Fibroblast of lung (primary cell): ENCODE measurements at places on chromosomes 4 and X. TPM values are rescaled to one million over a fixed set of nuclear protein-coding genes. Genes with fewer than 3 reads are reported as not detected.

Gene CLDN2
- polyA plus RNA-seq = 0.02 TPM in 1 of 2 replicates, not detected in the other

- peak; percentile 30 for DNase-seq
These were observed 1.0 kb upstream of the ARHGAP4 start for GRCh38 chrX:153926858-153927671.

Gene CITED1
- not detected in 2 replicates for polyA plus RNA-seq

Gene PABPC1L2A
- not detected in 2 replicates for polyA plus RNA-seq

GRCh38 chrX:10507181-10507580 is 113.2 kb downstream of the MID1 start:
- DNase-seq = peak; percentile 80

DNA sequence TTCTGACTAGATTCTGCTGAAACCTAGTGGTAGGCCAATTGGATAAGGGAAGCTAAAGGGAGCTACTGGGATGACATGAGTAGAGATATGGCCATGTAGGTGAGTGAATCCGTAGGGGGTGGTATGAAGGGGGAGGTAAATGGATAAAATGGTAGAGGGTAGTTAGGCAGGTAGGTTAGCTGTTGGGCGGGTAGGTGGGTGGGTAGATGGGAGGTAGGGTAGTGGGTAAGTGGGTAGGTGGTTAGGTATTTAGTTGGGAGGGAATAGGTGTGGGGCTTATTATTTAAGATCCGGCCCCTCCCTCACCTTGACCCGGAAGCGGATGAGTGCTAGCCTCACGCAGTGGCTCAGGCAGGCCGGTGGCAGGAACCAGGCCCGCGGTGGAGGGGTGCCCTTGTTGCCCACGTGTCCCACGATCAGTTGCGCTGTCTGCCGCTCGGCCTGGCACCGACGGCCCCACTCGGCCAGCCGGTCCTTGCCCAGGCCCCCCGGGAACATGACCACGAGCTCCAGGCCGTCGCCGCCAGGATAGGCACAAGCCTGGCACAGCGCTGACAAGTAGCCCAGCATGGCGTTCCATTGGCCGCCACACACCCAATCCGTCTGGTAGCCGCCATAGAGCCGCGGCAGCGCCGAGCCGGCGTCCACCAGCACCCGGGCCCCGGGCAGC is 725 bp downstream of the FAM120C start:
- DNase-seq = peak; percentile 27

Gene TDO2
- polyA plus RNA-seq = 0.09 and 0.26 TPM in 2 replicates

- DNase-seq = no peak
These were observed 160.3 kb upstream of the VEGFC start for GRCh38 chr4:176953021-176953420.

DNA sequence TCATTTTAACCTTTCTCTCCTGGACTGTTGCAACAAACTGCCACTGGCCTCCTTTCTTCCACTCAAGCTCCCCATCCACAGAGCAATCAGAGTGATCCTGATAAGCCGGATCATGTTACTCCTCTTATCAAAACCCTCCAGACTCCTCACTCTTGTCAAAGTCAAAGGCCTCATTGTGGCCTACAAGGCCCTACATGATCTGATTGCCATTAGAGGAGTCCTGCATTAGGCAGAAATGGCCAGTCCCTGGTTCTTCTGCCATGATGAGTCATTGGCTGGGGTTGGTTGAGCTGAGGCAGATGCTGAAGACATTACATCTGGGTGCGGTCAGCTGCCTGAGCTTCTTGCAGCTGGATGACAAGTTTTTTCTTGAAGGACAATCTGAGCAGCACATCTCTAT is 32.7 kb upstream of the CASK start:
- DNase-seq = no peak

Gene PABPC1L2B
- not detected in 2 replicates for polyA plus RNA-seq

GRCh38 chr4:79199743-79200142 is 126.1 kb downstream of the NAA11 start:
- no peak for DNase-seq

Gene TBX22
- polyA plus RNA-seq = not detected in 2 replicates

DNA sequence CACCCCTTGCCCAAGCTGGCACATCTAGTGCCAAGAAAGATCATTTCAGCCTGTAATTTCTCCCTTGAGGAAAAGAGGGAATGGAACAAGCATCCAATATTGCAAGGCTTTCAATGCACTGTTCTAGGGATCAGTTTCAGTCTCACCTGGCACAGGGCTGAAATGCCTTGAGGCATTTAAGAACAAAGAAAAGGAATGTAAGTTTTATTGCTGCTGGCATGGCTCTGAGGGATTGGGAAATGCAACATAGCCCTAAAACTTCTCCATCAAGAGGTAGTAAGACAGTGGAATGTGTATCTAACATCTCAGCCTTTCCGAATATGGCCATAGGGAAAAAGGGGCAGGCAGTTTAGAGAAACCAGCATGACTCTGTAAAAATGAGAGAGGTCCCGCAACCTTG is 732.6 kb upstream of the LCORL start:
- no peak for DNase-seq

DNA sequence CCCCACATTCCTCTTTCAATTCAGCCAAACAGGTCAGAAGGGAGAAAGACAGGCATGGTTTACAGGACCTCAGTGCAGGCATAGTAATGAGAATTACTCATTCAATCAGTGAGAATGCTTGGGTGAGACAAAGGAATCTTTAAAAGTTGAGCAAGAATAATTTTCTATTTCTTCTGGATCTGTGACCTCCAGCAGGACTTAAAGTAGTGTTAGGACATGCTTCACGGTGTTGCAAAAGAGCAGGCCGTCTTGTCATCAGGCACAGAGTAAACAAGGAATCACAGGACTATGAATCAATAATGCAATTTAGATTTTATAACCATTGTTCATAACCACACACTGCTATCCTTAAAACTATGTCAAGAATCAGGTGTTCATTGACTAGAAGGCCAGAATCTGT is 130.6 kb upstream of the GLRA2 start:
- DNase-seq = peak; percentile 46

- no peak for DNase-seq
These were observed 187.4 kb upstream of the RPS6KA3 start for GRCh38 chrX:20454117-20454516.

DNA sequence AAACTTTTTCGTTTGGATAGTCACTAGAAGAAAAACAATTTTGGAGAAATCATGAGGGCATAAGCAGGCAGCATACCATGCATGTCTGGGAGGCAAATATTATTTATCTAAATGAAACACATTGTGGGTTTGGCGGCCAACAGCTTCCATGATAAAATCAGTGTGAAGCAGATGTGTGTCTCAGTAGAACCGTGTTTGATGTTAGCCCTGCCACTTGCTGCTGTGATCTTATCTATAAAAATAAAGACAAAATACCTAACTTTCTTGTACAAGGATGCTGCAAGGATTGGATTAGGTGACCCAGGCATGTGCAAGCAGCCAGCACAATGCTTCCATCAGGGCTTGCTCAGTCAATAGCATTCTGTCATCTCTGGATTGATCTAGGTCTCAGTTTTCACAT is 341.4 kb downstream of the PACRGL start:
- no peak for DNase-seq

DNA sequence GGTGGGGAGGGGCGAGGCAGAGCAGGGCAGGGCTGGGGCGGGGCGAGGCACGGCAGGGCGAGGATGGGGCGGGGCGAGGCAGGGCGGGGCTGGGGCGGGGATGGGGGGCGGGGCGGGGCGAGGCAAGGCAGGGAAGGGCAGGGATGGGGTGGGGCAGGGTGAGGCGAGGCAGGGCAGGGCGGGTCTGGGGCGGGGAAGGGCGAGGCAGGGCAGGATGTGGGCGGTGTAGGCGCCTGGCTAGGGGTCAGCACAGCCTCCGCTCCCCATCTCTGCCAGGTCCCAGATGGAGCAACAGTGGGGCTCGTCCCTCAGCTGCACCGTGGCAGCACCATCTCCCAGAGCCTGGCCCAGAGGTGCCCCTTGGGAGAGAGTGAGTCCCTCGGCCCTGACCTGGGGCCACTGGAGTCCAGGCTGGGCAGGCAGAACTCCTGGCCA is 4.2 kb upstream of the SRPK3 start:
- no peak for DNase-seq

- no peak for DNase-seq
These were observed 139.9 kb upstream of the ETNPPL start for GRCh38 chr4:108902769-108903168.

Gene LRP2BP
- 0.03 and 0.05 TPM in 2 replicates for polyA plus RNA-seq

Gene TEX11
- not detected in 2 replicates for polyA plus RNA-seq

Gene STPG2
- not detected in 2 replicates for polyA plus RNA-seq

Gene ADAMTS3
- 0.86 and 1.7 TPM in 2 replicates for polyA plus RNA-seq

- no peak for DNase-seq
These were observed 190.6 kb downstream of the FRAS1 start for GRCh38 chr4:78247536-78248285.

Gene ERAS
- 0.05 TPM in 1 of 2 replicates, not detected in the other for polyA plus RNA-seq

Gene CLDN22
- not detected in 2 replicates for polyA plus RNA-seq

GRCh38 chrX:138866643-138867042 is 155.1 kb upstream of the FGF13 start:
- DNase-seq = no peak

Gene PNMA6A
- polyA plus RNA-seq = 0.56 and 0.85 TPM in 2 replicates

- DNase-seq = peak; percentile 17
These were observed 185.0 kb upstream of the FAM241A start for GRCh38 chr4:111960241-111960667.

DNA sequence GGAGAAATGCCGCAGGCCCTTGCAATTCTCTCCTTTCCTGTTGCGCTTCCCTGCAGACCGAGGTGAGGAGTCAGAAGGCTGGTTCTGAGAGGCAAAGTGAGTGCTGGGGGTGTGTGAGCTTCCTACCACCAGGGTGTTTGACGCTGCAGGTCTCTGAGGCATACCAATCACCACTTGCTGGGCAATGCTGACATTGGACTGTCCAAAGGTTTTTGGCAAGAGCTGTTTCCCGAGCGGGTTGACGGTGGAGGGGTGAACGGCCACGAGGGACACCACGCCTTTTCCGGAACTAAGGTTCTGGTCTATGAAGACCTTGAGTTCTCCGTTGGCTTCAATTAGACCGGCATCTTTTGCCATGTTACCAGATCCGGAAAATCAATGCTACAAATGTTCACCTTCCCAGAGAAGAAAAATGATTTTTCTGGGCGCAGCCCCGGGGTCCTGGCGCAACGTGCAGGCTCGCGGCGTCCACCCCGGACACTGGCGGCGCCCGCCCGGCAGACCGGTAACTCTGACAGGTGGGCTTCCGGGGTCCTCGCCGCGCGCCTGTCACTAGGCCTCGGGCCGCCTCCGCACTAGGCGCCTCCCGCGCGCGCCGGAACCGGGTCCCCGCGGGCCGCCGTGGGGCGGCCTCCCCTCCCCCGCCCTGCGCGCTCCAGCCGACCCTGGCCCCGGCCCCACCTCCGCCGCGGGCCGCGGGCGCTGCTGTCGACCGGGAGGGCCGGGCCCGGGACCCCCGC is 44.9 kb upstream of the FAM47C start:
- DNase-seq = no peak

Gene TIGD4
- polyA plus RNA-seq = 0.03 and 0.08 TPM in 2 replicates

DNA sequence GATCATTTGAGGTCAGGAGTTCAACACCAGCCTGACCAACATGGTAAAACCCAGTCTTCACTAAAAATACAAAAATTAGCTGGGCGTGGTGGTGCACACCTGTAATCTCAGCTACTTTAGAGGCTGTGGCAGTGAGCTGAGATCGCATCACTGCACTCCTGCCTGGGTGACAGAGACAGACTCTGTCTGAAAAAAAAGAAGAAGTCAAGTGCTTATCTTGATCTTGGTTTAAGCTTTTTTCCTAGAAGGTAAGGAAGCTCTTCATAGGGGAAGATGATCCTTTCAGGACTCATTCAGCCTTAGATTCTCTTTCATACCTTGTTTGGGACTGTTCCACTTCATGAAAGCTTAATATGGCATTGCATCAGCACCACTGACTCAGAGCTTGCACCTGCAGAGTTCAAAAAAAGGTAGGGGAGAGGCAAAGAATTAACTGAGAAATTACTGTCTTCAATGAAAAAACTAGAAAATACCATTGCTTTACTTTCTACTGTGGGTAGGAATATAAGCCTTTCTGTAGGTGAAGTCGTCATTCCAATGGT is 70.8 kb upstream of the EPGN start:
- DNase-seq = no peak

- no peak for DNase-seq
These were observed 11.4 kb downstream of the TMSB4X start for GRCh38 chrX:12986164-12986779.

Gene ATP1B4
- not detected in 2 replicates for polyA plus RNA-seq

GRCh38 chr4:9904976-9905587 is 116.2 kb downstream of the SLC2A9 start:
- peak; percentile 16 for DNase-seq

Gene SERTM2
- 0.01 TPM in 1 of 2 replicates, not detected in the other for polyA plus RNA-seq

- no peak for DNase-seq
These were observed 851.2 kb downstream of the ADGRL3 start for GRCh38 chr4:62051332-62051731.

DNA sequence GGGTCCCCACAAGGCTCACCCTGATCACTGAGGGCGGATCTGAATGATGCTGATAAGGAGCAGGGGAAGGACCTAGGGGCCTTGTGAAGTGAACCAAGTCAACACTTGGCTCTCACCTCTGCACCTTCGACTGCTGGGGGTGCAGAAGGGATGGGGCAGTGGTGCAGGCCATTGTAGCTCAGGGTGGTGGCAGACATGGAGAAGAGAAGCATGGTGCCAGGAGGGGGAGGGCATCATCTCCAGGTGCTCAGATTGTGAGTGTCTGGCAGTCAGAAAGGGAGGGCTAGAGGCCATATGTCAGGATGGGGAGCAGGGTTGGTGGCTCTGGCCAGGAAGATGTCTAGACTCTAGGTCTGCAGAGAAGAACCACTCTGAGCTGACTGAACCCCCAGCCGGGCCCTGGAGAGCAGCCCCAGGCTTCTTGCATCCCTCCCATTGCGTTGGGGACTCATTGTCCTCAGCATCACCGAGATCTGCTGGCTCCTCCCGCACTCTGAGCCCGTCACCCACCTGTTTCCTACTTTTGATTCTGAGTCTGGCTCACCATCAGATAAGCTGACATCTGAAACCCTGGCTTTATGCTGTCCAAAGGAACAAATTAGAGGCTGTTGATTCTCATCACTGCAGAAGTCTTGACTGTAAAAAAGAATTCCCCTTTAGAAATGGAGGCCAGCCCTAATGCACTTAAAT is 3.8 kb downstream of the APLN start:
- DNase-seq = no peak

Gene GPR82
- polyA plus RNA-seq = not detected in 2 replicates

- peak; percentile 30 for DNase-seq
These were observed 800.2 kb upstream of the FTHL17 start for GRCh38 chrX:31872007-31872406.

GRCh38 chrX:118174516-118175098 is 58.0 kb upstream of the KLHL13 start:
- DNase-seq = no peak

DNA sequence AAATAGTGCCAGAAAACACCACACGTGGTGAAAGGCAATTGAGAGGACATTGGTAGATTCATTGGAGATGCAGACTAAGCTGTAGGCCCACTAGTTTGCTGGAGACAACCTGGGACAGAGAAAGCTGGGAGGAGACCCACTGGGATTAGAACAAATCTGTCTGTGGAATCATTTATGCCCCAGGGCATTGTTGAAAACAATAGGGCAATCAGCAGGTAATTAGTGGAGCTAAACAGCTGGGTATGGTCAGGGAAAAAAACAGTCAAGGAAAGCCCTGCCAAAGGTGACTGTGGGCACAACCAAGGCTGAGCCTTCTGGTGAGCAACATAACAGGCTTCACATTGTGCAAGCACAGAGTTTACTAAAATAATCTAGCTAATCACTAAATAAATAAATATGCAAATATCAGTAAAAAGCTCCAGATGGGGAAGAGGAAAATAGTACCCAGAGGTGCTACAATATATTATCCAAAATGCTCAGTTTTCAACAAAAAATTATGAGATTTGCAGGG is 9.0 kb downstream of the TCEAL3 start:
- DNase-seq = no peak

Gene FAT1
- polyA plus RNA-seq = 151 and 188 TPM in 2 replicates
